Right lung (tissue), 10 donors: ENCODE measurements at places on chromosomes 4 and X.

DNA sequence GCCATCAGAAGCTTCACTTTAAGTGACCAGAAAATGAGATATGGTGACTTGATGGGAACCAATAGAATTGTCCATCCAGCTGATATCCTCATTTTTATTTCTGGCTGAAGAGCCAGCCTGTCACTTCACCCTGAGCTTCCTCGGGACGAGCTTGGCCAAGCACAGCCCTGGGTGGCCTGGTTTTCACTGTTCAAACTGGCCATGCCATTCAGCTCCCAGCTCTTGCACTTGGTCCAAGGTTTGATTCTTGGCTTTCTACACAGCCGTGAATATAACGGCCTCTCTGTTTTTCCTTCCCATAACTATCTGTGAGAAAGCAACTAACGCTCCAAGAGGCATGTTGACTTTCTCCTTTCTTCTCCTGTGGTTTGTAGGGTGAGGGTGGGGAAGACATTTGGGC is 71.9 kb downstream of the LIMCH1 start:
- DNase-seq = no peak

- no peak for DNase-seq
These were observed 113.8 kb downstream of the CCSER1 start for GRCh38 chr4:90241008-90241407.

GRCh38 chrX:96692454-96692853 is 7.8 kb downstream of the DIAPH2 start:
- DNase-seq = peak; percentile 38

DNA sequence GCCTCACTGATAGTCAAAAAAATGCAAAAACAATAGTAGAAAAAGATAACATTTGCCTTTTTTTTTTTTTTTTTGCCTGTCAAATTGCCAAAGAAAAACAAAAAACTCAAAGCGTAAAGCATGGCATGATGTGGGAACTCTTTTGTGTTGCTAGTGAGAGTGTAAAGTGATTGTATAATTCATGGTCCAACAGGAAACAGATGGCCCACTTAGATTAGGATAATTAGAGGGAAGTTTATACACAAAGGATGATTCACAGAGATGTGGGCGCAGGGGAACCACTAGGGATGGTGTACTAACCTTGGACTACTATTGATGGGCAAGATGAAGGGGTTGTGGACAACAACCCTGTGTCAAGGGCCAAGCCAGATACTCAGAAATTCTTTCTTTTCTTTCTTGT is 16.4 kb downstream of the MCUB start:
- DNase-seq = peak; percentile 28

DNA sequence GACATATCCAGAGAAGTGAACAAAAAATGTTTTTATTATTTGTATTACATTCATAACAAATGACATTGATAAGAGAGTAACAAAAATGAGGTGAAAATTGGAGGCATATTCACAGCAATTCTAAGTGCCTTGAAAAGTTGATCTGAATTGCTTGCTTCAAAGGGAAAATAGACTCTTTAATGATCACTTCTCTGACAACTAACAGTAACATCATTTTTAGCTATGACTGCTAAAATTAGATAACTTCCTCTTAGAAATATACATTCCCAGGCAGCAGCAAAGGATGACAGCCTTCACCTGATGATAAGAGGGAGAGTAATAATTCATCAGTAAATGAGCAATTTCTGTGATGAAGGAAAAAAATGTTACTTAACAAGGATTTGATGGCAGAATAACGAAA is 472.5 kb downstream of the PCDH10 start:
- no peak for DNase-seq

DNA sequence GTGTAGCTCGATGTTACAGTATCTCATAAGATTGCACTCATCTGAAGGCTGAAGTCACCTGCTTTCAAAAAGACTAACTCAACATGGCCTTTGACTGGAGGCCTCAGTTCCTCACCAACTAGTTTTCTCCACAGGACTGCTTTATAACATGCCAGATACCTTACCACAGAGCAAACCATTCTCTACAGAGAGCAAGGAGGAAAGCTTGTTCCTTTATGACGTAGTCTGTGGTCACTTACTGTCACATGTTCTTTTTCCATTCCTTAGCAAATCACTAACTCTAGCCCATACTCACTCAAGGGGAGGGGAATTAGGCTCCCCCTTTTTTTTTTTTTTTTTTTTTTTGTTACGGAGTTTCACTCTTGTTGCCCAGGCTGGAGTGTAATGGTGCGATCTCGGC is 3.2 kb downstream of the THAP9 start:
- no peak for DNase-seq

- no peak for DNase-seq
These were observed 64.2 kb downstream of the SPINK2 start for GRCh38 chr4:56757261-56757746.

GRCh38 chrX:106177106-106177981 is 9.2 kb downstream of the PWWP3B start:
- peak; percentile 28 for DNase-seq

DNA sequence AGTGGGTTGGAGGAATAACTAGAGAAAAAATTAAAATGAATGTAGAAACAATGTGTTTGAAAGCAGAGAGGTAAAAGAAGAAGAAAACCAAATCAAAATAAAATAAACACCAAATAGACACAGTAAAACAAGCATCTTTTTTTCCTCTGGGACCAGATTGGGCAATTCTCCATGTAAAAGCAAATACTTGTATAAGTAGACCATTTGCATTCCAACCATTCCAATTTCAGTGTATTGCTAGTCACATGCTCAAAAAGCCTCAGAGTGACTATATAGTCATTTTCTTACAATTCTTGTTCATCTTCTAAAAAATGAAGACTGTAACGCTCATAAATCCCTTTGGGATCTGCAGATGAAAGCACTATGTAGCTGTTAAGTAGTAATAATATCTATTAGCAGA is 969.5 kb downstream of the PCDH18 start:
- DNase-seq = no peak
